A549 (cell line): ENCODE measurements at places on chromosomes 1 and 21.

DNA sequence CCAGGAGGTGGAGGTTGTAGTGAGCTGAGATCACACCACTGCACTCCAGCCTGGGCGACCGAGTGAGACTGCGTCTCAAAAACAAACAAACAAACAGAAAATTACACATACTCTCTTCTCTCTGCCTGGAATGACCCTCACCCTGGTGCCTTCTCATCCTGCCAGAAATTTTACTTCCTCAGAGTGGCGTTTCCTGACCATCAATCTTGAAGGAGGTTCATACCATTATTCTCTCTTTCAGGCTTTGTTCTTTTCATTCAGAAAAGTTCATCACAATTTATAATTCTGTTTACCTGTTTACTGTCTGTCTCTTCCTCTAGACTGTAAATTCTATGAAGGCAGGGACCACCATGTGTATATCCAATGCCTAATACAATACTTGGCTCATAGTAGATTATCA, 79.3 kb downstream of the RPS6KA1 start:
- no peak for DNase-seq

GRCh38 chr1:61198554-61198953, 116.2 kb downstream of the NFIA start:
- no peak for DNase-seq

DNA sequence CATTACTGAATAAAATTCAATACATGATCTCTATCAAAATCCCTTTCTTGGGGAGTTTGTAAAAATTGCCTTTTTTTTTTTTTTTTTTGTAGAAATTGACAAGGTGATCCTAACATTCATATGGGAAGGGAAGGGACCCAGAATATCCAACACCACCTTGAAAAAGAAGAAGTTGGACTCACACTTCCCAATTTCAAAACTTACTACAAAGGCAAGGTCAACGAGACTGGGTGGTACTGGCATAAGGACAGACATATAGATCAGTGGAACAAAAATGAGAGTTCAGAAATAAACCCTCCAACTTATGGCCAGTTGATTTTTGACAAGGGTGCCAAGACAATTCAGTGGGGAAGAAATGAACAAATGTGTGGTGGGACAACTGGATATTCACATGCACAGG, 31.4 kb upstream of the CLSTN1 start:
- no peak for DNase-seq

- DNase-seq: peak; percentile 71
Observed at GRCh38 chr1:27662707-27663393, 9.1 kb downstream of the IFI6 start.

GRCh38 chr1:201703621-201704438, 125.1 kb upstream of the IPO9 start:
- DNase-seq: peak; percentile 85

DNA sequence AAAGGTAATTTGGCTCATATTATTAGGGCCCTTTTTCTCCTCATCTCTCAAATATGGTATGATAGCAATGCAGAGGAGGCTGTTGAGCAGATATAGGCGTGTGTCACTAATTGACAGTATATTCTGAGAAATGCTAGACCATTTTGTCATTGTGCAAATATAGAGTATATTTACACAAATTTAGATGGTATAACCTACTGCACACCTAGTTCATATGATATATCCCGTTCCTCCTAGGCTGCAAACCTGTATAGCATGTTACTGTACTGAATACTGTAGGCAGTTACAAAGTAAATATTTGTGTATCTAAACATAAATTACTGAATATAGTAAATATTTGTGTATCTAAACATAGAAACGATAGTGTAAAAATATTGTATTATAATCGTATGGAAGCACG, 8.6 kb downstream of the ZBTB37 start:
- DNase-seq: no peak

DNA sequence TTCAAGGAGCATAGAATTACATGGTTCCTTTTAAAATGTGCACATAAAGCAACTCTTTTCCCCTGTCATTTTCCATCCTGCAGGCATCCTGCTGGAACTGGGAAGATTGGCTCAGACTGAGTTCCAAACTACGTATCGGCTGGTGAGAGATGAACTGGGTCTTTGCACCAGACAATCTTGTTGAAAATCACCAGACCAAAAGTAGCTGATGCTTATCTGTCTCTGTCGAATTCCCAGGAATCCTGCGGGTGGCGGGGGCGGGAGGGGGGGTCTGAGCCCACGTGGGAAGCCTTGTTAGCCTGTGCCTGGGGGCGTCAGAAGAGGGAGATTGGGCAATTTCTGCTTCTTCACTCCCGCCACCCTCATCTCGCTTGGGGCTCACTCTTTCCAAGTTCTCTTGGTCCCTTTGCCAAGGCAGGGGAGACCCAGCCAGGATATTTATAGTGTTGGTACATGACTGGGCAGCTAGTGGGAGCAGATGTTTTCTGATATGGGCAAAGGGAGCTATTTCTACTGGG, 90.1 kb upstream of the SLC25A33 start:
- DNase-seq: no peak

GRCh38 chr1:155022927-155023236, 10.7 kb downstream of the DCST2 start:
- DNase-seq: peak; percentile 43

GRCh38 chr1:162475089-162475488, 22.5 kb upstream of the UHMK1 start:
- no peak for DNase-seq

DNA sequence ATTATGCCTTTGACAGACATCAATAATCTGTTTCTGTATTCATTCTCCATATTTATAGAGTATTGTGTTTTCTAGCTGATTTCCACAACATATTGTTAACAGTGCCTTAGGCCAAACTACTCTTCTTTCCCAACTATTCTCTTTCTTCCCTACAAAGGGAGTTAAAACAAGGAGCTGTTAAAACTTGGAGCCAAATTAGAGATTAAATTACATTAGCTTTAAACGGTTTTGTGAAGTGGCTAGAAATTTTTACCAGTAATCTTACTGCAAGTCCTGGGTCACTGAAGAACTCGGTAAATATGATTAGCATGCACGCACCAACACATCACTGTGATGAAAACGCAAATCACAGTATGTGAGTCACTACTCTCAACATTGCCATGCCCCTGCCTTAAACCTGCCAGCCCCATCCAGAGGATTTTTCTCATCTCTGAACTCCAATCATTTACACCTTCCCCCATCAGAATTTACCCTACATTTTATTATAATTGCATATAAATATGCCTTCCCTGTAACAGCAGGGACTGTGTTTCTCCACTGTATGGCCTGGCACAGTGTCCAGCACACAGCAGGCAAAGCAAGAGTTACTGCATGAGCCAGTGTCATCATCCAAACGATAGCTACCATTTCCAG, 1.5 kb upstream of the PRDX6 start:
- no peak for DNase-seq

DNA sequence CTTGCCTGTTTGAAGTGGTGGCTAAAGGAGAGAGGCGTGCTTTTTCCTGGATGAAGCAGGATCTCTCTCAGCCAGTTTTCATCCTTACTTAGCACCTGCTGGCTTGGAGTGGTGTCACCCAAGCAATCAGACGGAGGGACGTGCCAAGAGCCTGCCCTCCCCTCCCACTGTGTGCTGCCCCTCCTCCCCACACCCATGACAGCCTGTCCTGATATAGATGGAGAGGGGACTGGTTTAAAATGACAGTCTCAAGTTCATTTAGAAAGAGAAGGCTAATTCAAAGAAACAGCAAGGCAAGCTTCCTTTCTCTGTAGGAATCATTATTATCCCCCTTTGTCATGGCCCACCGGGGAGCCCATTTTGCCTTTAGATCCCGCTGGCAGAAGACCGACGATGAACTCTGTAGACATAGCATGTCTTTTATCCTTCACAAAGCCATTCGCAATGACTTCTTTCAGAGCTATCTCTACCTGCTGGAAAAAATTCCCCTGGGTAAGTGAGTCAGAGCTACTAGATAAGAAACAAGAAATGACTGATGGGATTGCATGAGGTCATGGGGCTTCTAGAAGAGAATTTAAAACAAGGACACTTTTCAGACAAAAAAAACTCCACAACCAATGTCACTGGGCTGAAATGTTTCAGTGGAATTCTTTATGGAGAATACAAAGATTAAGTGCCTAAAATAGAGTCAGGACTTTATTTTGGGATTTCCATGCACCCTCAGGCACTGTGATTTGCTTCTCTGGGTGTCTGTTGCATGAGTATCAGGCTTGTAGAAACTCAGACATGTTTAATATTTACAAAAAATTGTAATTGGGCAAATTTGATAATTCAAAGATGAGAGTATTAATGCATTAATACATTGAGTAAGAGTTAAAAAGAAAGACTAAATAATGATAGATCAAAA, at the start of gene NTMT2:
TSS of gene NTMT2 (plus strand) at position 190 of the 907 bp plus-strand sequence. CDS start at position 339, 149 bp downstream.
- no peak for DNase-seq

GRCh38 chr1:161046605-161047228, 940 bp upstream of the USF1 start:
- DNase-seq: no peak

- DNase-seq: no peak
Observed at GRCh38 chr21:26572702-26573381, at the start of gene CYYR1. Gene CYYR1 (minus strand): TSS chr21:26573286. CDS start chr21:26572940, 346 bp downstream.

DNA sequence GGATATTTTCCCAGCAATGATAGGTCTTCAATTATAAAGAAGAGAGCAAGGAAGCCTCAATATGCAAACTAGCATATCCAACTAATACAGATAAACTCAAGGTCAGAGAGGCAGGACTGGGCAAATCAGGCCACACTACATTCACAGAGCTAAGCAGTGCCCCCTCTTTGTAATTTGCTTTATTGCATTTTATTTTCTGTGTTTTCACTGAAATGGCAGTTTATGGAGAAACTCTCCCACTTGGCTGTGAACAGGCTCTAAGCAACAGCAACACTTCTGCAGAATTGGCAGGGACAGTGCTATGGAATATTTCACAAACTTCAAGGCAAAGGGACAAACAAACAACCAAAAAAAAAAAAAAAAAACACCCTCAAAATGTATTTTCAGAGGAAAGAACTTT, 93.4 kb upstream of the SOD1 start:
- no peak for DNase-seq

DNA sequence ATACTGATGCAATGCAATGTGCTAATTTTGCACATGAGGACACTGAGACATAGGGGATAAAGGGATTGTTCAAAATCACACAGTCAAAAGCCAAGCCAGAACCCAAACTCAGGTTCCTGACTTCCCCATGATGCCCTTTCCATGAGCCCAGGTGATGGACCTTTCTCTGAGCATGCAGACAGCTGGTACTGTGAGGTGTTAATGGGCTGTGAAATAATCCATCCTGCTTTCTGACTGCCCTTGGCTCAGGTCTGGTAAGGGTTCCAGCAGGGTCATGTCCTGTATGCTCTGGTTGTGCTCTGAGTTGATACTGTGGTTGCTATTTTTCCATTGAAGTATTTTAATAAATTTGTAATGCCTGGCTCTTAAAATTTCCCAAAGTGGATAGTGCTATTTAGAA, 50.0 kb downstream of the CNIH3 start:
- no peak for DNase-seq

DNA sequence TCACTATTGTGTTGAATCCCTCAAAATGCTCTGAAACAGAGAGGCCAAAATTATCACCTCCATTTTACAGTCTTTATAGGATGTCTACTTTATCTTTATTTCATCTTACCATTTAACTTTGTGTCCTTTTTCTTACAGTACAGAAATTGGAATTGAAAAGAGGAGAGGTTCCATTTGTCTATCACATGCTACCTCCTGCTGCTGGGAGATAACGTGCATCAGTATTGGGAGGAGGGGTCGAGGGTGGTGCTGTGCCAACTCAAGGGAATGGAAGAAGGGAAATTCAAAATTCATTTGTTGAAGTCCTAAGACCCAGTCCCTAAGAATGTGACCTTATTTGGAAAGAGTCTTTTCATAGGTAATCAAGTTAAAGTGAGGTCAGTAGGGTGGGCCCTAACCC, 85.3 kb downstream of the HHIPL2 start:
- no peak for DNase-seq

- no peak for DNase-seq
Observed at GRCh38 chr21:17250778-17251241, 262.0 kb upstream of the CXADR start.

DNA sequence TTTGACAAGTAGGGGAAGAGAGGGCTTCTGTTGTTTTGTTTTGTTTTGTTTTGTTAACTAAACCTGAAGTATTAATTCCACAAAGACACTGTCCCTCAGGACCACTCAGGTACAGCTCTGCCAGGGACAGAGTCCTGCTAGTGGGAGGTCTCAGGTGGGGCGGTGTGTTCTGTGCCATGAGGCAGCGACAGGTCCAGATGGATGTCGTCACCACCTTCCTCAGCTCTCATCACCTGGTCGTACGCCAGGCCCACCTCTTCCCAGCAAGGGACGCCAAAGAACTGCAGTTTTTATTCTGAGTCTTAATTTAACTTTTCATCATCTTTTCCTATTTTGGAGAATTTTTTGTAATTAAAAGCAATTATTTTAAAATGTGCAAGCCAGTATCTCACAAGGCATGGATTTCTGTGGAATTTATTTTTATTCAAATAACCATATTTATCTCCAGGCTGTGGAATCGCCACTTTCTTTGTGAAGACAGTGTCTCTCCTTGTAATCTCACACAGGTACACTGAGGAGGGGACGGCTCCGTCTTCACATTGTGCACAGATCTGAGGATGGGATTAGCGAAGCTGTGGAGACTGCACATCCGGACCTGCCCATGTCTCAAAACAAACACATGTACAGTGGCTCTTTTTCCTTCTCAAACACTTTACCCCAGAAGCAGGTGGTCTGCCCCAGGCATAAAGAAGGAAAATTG, 62.5 kb downstream of the POFUT2 start:
- DNase-seq: no peak

DNA sequence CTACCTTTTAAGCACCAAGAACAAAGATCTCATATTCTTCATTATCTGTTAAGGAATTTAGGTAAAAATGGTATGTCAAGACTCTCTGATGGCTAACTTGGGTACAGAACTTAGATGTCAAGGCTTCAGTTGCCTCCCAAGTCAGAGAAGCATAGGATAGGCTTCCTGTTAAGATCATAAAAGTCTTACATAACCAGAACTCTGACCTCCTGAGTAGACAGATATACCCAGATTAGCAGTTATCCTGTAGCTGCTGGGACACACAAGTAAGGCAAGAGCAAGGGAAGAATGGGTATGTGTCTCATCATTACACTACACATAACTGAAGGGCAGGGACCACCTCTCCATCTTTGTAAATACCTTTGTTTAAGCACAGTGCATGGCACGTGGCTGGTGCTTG, 15.4 kb upstream of the KLHL12 start:
- DNase-seq: no peak

- no peak for DNase-seq
Observed at GRCh38 chr21:46063227-46063626, 34.7 kb upstream of the COL6A2 start.

DNA sequence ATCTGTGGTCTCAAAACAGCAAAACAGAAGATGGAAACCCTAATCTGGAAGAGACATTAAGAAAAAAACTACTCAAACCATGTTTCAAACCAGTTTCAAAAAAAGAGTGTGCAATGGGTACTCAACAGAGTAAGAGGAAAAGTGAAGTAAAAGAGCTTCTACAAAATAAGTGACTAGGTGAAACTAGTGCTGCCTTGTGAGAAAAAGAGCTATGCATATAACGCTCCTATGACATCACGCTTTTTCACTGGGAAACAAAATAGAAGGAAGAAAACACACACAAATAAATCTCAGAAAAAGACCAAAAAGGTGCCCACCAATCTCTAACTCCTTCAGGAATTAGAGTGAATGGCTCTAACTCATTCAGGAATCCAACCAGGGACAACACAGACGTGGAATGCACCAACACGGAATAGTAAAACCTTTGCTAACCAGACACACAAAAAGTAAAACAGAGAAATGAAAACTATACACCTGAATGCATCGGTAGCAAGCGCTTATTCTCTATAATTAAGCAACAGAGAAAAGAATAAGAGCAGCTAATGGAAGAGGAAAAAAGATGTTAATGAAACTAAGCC, 1.3 kb downstream of the FOXJ3 start:
- DNase-seq: no peak
